ENCODE measurements at places on chromosomes 12 and 14.
A peak's percentile ranks its signal among the peaks of the same experiment; 100 is the strongest.

DNA sequence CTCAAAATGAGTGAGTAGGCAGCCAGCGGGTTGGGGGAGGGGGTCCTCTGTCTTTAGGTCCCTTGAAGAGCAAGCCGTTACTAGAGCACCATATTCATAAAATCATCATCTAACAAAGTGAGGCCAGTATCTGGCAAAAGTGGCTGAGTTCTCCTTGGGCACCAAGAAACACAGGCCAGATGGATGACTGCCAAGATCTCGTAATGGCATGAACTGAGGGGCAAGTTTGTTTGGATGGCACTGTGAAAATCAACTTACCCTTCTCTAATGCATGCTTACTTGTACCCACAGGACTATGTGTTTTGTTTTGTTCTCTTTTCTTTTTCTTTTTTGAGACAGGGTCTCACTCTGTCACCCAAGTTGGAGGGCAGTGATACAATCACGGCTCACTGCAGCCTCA, 41.6 kb downstream of the GNPTAB start:
- no peak for DNase-seq

- no peak for DNase-seq
Measured at GRCh38 chr14:52551205-52551604, 1.1 kb downstream of the TXNDC16 start.

GRCh38 chr14:76644855-76645518, 116.3 kb upstream of the VASH1 start:
- DNase-seq = peak; percentile 53

- no peak for DNase-seq
Measured at GRCh38 chr14:34983148-34983760, 462 bp downstream of the SRP54 start.
